Activated T-cell treated with anti-CD3 and anti-CD28 coated beads, Interleukin-2, amount 50 U/mL, for 4 hours (primary cell): ENCODE measurements at places on chromosomes 13 and 19.

DNA sequence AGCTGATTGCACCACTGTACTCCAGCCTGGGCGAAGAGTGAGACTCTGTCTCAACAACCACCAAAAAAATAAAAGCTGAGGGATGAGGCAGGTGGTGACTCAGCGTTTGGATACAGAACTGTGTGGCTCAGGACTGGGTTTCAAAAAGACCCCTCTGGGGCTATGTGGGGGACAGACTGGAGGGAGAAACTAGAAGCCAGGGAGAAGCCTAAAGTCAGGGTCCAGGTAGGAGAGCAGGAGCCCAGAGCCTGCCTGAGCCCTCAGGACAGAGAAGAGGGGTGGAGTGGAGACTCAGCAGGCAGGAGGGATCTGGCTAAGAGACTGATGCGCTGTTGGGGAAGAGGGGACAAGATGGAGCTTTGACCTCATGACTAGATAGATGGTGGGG, 1.8 kb upstream of the CD37 start:
- no peak for DNase-seq

DNA sequence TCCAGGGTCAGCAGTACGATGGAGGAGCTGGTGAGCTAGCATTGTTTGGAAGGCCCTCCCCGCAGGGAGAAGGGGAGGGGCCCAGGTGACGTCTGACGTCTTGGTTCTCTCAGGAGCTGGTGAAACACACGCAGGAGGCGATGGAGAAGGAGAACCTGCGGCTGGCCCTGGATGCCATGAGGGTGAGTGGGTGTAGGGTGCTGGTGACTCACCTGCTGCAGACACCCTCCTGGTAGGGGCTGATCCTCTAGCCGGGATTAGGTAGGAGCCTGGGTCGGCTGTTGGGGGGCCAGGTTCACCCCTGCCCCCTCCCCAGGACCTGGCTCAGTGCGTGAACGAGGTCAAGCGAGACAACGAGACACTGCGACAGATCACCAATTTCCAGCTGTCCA, 55.8 kb downstream of the VAV1 start:
- DNase-seq: no peak

DNA sequence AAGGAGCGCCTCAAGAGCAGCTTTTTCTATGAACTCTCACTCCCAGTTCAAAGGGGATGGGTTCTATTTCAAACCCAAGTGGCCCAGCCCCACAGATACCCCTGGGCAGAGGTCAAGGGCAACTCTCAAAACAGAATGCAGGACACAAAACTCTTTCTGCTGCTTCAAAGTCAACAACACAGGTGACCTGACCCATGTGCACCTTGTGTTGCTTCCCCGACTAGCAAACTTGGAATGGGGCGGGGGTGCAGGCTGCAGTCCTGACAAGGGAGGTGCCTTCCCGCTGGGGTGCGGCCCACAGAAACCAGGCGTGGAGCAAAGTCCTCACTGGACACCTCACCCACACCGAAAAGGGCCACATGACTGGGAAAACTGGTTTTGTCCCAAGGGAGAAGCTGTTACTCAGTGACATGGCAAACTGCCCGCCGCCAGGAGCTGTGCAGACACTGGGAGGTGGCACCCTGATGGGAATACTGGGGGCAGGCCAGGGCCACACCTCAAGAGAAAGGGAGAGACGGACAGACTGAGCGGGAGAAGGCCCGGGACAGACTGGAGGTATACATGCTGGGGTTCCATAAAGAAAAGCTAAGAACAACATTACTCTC, 17.4 kb downstream of the ZC3H4 start:
- no peak for DNase-seq

DNA sequence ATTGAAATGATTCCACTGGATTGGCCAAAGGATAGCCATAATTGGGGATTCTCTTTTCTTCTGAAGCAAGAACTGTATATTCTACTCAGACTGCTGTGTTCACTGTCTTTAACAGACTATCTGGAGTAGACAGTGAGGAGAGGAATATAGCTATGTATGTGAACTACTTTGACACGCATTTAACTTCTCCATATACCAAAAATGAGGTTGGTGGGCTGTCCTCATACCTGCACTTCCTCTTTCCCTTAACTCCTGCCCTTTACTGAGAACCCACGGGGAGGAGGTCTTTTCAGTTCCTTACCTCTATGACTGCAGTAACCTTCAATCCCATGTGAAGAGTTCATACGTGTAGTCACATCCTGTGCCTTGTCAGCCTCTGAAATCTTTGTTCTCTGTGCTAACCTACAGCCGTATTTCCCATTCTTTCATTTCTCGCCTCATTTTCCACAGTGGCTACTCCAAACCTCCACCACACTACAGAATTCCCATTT, 305.8 kb downstream of the MTUS2 start:
- no peak for DNase-seq

- DNase-seq: no peak
These were observed 1.3 kb upstream of the ZNF653 start for GRCh38 chr19:11506967-11507366.

DNA sequence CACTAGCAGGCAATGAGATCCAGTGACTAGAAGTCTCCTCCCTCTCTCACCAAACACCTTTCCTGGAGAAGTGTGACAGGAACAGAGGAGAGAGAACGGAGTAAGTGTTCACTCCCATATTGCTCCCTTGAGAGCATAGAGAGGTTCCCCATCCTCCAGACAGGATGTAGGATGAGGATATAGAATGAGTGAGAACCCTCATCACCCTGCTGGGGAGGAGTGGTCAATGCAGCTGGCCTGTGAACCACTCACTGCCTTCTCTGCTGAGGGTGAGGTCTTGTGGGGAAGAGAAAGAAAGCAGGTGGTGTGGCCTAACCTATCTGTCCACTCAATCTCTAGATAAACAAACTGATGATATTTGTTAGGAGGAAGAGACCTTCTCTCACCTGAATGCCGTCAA, 386.6 kb downstream of the PCDH20 start:
- no peak for DNase-seq

GRCh38 chr13:111958612-111959395, 108.1 kb upstream of the SOX1 start:
- no peak for DNase-seq

DNA sequence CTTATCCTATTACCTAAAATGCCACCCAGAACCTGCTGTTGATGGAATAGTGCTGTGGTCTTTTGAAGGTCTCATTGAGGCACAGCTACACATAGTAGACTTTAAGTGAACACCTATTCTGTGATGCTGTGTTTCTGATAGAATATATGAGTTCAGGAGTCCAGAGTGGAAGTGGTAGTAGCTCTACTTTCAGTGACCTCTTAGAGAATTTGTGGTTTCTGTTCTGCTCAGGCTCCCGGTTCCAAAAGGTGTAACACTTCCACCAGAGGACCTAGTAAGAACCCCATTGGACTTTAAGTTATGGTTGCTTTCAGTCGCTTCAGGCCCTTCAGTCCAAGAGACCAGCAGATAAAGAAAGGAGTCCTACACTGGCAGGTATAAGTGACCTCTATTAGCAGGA, 11.4 kb upstream of the MYCBP2 start:
- no peak for DNase-seq

GRCh38 chr19:18975869-18976268, 34.9 kb upstream of the HOMER3 start:
- no peak for DNase-seq

DNA sequence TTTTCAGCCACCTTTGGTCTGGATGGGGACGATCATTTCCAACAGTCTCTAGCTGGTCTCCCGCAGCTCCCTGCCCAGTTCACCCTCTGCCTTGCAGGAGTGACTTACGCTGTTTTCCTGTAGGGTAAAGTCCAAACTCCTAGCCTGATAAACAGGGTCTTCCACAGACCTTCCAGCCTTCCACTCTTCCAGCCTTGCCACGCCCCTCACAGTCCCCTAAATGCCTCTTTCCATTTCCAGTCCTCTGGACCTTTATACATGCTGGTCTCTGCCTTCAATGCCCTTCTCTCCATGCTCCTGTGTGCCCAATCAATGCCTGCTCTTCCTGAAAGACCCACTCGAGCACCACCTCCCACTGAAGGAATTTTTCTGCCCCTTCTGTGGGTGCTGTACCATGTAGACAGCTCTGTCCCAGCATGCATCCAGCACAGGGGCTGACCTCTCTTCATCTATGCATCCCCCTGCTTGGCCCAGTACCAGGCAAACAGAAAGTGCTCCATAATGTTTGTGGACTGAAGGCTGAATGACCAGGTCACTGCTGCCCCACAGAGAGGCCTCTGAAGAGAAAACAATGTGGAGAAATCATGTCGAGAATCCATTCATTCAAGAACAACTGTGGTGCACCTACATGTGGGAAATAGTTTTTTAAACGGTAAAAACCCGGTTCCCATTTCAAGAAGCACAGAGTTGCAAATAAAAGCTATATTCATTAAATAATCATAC, 4.6 kb downstream of the ATP7B start:
- no peak for DNase-seq

- peak; percentile 21 for DNase-seq
These were observed 24.2 kb downstream of the RANBP3 start for GRCh38 chr19:5953680-5954213.

DNA sequence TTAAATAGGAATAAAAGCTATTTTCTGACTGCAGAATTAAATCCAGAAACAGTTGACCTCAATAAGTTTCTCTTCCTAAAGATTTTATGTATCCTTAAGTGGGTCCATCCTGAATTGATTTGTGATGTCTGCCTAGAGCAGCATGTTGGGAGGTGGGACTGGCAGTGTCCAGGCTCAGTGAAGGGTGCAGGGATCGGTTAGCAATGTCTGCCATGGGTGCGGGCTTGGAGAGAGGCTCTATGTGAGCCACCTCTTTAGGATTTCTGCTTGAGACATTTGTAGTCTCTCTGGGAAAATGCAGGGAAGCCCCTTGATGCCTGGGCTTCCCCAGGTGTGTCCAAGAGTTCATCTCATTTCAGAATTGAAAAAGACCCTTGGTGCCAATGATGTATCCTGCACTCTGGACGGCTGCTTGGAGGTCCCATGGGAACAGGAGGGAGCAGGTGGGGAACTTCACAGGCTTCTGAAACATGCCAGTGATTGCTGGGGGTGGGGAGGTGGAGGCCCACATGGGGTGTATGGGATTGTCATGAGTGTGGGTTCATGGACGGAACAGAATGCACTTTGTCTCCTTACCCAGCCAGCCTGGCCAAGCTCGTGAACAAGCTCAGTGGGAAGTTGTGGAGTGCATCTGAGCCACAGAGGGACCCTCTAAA, 6.2 kb upstream of the COLGALT1 start:
- no peak for DNase-seq

GRCh38 chr13:29756506-29756905, 93.9 kb downstream of the UBL3 start:
- DNase-seq: no peak

- DNase-seq: no peak
These were observed 102.4 kb upstream of the SERTM1 start for GRCh38 chr13:36571444-36571843.

GRCh38 chr13:30983431-30983830, 51.0 kb downstream of the TEX26 start:
- DNase-seq: no peak

GRCh38 chr19:29364224-29364726, 151.3 kb upstream of the UQCRFS1 start:
- DNase-seq: no peak

DNA sequence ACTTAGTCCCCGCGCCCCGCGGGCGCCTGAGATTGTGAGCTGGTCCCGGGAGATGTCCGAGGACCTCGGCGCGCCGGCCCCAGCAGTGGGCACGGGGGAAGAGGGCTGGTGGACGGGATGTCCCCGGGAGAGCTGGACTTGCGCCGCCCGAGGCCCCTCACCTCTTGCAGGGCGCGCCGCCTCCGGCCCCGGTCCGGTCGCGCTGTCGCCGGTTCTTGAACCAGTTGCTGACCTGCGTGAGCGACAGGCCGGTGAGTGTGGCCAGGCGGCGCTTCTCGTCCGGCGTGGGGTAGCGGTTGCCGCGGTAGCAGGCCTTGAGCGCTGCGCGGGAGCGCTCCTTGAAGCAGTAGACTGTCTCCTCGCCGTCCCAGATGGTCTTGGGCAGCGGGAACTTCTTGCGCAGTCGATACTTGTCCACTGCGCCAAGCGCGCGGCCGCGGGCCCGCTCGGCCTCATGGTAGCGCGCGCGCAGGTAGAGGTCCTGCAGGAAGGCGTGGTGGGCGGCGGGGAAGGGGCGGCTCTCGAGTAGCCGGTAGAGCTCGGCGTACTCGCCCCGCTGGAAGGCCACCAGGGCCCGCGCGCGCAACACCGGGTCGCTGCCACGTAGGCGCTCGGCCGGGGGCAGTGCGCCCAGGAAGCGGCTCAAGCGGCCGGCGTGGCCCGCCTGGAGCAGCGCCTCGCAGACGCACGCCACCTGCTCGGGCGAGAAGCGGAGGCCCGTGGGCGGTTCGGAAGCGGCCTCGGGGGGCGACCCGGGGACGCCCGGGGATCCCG, 984 bp downstream of the SIX5 start:
- no peak for DNase-seq
